Lower leg skin (tissue), 4 donors: ENCODE measurements at places on chromosomes 5 and 9.

GRCh38 chr9:106287731-106288130 lies 575.2 kb upstream of the ZNF462 start:
- no peak for DNase-seq

GRCh38 chr9:34957492-34958410 lies at the start of gene PHF24:
TSS of gene PHF24 (plus strand) at chr9:34958285. CDS start at chr9:34971299, 13,014 bp downstream.
- no peak for DNase-seq

GRCh38 chr5:38071831-38072694 lies 186.3 kb upstream of the EGFLAM start:
- DNase-seq: no peak

GRCh38 chr5:98214240-98215051 lies 559.0 kb upstream of the RGMB start:
- no peak for DNase-seq

- no peak for DNase-seq
Observed at GRCh38 chr9:130118841-130119518, 53.2 kb upstream of the NCS1 start.

DNA sequence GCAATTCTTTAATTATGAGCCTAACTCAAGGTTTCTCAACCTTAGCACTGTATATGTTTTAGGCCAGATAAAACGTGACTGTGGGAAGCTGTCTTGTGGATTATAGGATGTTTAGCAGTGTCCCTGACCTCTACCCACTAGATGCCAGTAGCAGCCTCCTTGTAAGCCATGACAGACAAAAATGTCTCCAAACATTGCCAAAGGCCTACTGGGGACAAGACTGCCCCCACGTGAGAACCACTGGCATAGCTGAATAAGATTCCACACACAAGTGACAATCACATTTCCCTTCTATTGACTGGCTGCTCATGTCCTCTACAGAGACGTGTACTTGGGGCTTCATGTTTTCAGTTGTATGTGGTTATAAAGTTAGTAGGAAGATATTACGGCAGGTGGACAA lies 55.4 kb downstream of the GOLM1 start:
- DNase-seq: no peak

DNA sequence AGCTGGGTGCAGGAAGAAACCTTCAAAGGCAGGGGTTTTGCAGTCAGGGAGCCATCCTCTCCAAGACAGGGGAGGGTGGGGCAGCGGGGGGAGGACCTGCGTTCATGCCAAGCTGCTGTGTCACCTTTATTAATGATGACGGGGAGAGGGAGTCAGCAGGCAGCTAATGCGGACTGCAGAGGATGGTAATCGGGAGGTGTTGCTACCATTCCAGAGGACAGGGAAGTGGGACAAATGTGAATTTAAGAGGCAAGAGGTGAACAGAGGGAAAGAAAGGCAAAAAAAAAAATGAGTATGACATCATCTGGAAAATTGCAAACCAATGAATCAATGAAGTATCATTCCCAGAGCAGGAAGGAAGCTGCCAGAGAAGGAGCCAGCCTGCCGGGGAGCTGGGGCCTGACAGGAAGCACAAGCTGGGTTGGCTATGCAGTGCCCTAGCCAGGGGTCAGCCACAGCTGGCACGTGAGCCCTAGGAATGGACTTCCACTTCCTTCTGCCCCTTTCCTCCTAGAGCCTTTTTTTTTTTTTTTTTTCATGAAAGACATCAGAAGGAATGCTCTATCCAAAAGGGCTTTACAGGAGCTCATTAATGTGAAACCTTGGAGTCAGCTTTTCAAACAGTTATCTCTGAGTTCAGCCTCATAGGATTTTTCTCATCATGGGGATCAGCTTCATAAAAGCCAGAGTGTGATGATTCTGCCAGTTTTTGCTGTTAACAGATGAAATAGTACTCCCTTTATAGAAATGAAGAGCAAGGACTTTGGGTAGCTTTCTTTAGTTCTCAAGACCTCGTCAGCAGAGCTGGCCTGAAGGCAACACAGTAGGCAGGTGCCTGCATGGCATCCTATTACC lies 9.2 kb downstream of the INSYN2B start:
- DNase-seq: peak; percentile 32

DNA sequence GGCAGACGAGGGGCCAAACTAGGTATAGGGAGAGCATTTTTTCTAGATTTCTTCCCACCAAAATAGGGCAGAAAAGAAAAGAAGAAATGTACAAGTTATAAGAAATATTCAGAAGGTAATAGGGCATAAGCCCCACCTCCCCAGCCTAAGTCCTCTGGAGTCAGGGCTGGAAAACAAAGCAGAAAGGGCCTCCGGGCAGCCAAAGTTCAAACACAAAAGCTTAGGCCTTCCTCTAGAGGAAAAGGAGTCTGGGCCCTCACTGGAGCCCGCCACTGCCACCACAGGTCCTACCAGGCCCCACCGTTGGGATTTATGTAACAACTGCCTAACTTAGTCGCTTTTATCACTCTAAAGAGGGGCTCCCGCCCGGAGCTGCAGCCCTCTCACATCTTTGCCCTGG lies 27.6 kb downstream of the TBC1D2 start:
- no peak for DNase-seq
